ENCODE measurements at places on chromosomes 11 and 22. TPM values are rescaled to one million over a fixed set of nuclear protein-coding genes. Genes with fewer than 3 reads are reported as not detected.

DNA sequence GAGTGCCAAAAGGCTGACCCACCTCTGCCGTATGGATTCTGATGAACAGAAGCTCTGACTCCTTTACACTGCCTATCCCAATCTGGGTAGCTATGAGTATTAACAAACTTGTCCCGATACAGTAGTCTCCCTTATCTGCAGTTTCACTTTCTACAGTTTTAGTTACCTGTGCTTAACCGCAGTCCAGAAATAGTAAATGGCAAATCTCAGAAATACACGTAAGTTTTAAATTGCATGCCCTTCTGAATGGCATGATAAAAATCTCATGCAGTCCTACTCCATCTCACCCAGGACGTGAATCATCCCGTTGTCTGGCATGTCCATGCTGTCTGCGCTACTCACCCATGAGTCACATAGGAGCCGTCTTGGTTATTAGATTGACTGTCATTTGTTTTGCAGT lies 68.8 kb downstream of the SNX19 start:
- no peak for DNase-seq
- H3K4me1 ChIP-seq: no peaks in the 10 kb centered on the region
- no peak overlapping the region for H3K4me3 ChIP-seq
- peaks cover 8% of the 10 kb centered on the region for H3K27me3 ChIP-seq

DNA sequence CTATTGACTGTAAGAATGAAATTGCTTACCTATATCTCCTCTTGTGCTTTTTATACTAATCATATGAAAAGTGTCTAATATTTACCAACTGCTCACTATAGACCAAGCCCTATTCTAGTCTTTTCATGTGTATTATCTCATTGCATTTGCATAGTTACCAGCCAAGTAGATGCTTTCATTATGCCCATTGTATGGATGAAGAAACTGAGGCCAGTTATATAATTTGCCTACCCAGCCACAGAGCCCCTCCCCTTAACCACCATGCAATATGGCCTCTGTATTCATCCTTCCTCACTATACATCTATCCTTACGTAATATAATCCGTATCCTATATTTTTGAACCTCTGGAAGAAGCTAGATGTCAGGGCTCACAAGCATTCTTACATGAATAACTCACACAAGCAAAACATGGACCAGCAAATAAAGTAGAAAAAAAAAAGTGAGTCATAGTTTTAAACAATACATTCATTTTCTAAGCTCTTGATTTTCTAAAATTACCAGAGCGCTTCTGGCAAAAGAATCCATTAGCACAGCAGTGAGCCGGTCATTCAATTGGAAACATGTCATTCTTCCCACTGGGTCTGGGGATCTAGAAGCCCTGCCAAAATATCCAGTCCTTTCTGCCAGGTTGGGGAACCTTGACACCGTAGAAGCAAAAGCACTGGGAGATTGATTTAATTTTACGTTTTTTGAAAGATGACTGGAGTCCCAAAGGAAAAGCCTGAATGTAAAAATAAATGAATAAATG lies 80.0 kb downstream of the C11orf91 start:
- no peak overlapping the region for H3K4me3 ChIP-seq
- H3K27ac ChIP-seq: no peak overlapping the region
- H3K36me3 ChIP-seq: no peaks in the 10 kb centered on the region
- H3K4me1 ChIP-seq: no peaks in the 10 kb centered on the region

- no peak for DNase-seq
- no peak overlapping the region for H3K27ac ChIP-seq
- no peak overlapping the region for H3K4me3 ChIP-seq
- no peaks in the 10 kb centered on the region for H3K4me1 ChIP-seq
- no peaks in the 10 kb centered on the region for H3K36me3 ChIP-seq
- H3K27me3 ChIP-seq: peaks cover 6% of the 10 kb centered on the region
Observed at GRCh38 chr11:113538451-113539412, 63.5 kb upstream of the DRD2 start.

The ESAM gene
- 0.91 TPM for total RNA-seq

The APOA4 gene
- total RNA-seq: not detected
